MG63 (cell line): ENCODE measurements at places on chromosomes 1 and 21. TPM values are rescaled to one million over a fixed set of nuclear protein-coding genes. Genes with fewer than 3 reads are reported as not detected.
A peak's percentile ranks its signal among the peaks of the same experiment; 100 is the strongest.

- DNase-seq, result no peak
Measured at GRCh38 chr1:22670352-22670975, 17.4 kb downstream of the C1QB start.

DNA sequence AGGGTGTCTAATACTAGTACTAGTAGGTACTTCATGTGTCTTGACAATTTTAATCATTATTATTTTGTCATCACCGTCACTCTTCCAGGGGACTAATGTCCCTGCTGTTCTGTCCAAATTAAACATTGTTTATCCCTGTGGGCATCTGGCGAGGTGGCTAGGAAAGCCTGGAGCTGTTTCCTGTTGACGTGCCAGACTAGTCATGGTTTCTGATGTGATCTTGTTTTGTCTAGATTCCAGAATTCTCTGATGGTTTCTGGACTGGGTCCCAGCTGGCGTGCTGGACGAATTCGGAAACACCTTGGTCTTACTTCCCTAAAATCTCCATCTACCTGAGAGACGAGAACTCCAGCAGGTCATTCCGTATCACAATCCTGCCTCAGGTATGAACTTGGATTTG, 66.1 kb upstream of the FAM3B start:
- no peak for DNase-seq

TSPAN2 gene
- total RNA-seq, result 0.17 and 1.0 TPM in 2 replicates

DNA sequence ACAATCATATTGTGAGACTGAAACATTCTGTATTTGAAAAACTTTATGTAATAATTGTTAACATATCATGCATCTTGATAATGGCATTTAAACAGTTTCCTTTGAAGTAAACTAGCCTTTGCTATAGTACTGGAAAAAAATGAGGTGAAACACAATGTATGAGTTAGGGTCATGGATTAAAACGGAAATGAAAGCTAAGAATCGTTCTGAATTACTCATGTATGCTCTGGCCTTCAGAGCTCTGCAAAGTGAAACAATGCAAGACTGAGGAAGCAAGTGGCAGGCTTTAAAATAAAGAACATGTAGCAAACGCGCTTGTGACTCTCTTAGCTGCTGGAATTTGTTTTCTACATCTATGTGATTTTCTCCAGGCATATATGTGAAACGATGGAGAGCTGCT, 317.1 kb downstream of the DPYD start:
- DNase-seq, result no peak

GRCh38 chr1:30930631-30931173, 22.1 kb upstream of the SDC3 start:
- DNase-seq, result no peak

RYR2 gene
- 0.12 and 0.26 TPM in 2 replicates for total RNA-seq

DNA sequence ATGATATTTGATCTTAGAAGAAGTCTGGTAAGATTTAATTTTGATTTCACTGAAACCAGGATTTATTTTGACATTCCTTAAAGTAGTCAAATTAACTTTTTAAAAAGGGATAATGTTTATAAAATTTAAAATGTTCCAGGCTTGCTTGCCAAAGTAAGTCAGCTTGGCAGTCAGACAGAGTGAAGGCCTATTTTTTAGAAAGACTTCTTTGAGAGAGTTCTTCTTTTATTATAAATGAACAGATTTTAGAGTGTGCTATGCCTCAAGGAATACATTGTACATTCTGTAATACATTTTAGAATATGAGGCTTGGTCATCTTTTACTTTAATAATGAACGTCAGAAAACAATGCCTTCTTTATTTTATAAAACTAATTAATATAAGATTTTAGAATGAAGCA, 138.7 kb downstream of the DISP1 start:
- DNase-seq, result no peak

DNA sequence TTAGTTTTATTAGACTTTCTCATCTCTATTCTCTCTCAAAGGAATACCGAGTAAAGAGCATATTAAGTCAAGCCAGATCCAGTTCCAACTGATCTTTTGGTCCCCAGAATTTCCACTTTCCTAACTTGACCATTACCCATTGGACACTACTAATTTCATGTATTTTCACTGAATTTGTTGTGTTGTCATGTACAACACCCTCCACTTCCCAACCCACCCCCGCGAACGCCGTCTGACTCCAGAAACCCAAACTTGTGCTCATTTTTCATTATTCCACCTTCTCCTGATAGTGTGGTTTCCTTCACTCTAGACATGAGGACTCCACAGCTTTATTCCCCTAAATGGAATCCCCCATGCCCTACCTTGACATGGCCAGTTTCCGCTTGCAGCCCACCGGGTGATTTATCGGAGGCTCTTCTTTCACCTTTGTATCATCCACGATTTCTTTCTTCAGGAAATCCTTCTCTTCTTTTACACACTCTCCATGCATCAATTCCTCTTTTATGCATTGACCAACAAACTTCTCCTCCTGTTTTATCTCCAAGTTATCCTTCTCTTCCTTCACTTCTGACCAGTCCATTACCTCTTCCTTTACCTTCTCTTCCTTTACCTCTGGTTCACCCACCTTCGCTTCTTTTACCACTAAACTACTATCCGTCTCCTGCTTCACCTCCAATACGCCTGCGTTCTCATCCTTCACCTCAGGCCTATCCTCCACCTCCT, 805 bp downstream of the ZNHIT6 start:
- DNase-seq, result no peak

DNA sequence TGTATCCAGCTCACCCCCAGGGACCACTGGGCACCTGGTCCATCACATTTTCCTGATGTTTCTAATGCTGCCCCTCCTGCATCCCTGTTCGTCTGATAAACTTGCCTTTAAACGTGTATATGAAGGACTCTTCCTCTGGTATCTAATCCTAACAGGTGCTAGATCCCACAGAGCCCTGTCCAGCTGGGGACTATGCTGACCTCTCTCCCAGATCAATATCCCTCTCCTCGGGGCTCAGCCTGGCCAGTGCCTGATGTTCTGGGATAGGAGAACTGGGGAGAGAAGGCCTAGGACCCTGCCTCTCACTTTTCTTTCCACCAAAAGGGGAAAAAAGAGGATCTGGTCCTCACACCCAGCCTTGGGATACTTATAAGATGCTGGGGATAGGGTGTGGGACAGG, 1.4 kb upstream of the SLC5A9 start:
- DNase-seq, result no peak

- DNase-seq, result no peak
Measured at GRCh38 chr1:58152697-58153096, 393.8 kb downstream of the OMA1 start.

GRCh38 chr21:32377506-32377905, 15.3 kb downstream of the URB1 start:
- DNase-seq, result no peak

DNA sequence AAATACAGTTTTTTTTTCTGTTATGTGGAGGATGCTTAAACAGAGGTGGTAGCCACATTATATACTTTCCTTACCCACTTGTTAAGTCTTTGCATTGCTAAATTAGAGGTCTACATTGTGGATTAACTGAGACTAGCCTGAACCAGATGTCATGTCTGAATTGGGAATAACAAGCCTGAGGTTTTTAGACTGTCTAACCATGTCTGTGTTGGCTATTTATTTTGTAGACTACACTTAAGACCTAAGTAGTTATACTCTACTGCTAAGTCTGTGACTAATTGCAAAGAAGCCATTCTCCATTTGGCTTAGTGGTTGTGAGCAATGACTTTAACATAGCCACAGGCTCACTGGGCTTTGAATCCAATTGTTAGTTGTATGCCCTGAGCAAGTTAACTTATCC, 45.4 kb downstream of the CDC14A start:
- DNase-seq, result no peak

SPRR2B gene
- not detected in 2 replicates for total RNA-seq

DNA sequence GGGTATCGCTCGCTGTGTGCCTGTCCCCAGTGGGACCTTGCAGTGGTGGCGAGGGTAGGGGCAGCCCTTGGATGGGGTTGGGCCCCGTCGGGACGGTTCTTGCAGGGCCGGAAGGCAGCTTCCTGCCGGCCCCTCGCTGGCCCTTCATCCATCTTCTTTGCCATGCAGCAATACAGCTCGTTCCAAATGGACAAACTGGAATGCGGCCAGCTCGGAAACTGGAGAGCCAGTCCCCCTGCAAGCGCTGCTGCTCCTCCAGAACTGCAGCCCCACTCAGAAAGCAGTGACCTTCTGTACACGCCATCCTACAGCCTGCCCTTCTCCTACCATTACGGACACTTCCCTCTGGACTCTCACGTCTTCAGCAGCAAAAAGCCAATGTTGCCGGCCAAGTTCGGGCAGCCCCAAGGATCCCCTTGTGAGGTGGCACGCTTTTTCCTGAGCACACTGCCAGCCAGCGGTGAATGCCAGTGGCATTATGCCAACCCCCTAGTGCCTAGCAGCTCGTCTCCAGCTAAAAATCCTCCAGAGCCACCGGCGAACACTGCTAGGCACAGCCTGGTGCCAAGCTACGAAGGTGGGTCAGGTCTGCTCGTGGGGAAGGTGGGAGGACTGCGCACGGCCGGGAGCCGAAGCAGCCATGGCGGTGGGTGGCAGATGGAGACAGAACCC, 45.8 kb downstream of the SIM2 start:
- no peak for DNase-seq

GRCh38 chr1:33335020-33335419, 14.1 kb upstream of the A3GALT2 start:
- no peak for DNase-seq

GRCh38 chr1:144101397-144102045, 129.7 kb upstream of the FAM72C start:
- peak; percentile 62 for DNase-seq

DNA sequence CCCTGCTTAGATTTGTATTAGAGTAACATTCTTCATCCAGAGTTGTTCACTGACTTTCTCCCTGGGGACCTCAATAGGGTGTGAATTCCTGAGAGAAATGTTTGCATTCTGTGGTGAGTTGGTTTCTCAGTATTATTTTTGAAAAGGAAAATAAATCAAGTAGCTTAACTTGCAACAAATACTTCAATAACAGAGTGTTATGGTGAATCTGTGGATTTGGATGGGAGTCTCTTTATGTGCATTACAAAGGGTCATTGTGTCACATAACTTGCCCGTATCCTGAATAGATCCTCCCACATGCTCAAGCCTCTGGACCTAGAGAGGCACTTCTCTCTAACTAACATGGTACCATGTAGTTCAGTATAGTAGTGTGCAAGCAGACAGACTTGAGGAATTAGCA, 68.4 kb upstream of the IPO9 start:
- no peak for DNase-seq

- DNase-seq, result peak; percentile 16
Measured at GRCh38 chr1:226223786-226224244, 351 bp downstream of the MIXL1 start.

IFI16 gene
- total RNA-seq, result 33.8 and 35.7 TPM in 2 replicates

- DNase-seq, result no peak
Measured at GRCh38 chr1:102174259-102174863, 177.6 kb upstream of the OLFM3 start.

GRCh38 chr1:220843481-220844011, 35.7 kb upstream of the HLX start:
- peak; percentile 95 for DNase-seq

DNA sequence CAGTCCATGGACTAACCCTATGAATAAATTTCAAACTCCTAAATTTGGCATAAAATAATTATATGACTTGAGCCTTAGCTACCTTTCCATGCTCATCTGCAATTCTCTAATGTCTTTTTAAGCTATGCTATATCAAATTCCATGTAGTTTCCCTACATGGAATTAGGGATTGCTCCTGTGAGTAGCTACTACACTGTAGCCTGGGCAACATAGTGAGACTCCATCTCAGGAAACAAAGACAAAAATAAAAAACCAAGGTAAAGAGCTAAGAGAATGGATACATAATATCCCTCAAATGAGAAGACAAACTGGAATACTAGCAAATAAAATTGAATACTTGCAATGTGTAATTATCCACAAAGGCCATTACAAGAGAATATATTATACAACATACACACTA, 37.5 kb downstream of the ATP1B1 start:
- no peak for DNase-seq

DNA sequence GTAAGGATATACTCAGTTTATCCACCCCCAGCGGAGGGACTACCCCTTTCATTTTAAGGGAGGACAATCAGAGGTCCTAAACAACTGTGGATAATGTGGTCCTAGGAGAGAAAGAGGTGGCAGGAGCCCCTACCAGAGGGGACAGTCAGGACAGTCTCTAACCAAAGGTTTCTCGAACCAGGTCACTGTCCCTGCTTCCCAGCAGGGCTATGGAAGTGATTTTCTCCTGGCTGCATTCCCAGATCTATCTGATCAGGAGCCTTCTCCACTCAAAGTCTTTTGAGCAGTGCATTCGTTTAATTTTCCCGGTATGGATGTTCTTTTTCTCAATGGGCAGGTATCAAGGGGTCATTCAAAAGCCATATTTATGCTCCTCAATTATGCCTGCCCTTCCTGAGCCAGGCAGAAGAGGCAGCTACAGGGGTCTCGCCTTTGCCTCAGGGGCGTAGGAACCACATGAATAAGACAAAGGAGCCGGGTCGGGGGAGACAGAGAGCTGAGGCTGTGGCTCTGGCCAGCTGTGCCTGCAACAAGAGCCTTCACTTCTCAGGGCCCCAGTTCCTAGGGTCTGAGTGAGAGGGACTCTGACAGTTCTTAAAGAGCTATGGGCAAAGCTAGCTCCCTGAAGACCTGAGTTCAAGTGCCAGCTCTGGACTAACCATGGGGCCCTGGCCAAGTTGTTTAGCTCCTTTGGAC, 62.5 kb upstream of the DMRTB1 start:
- DNase-seq, result no peak

GRCh38 chr1:76715474-76715873, 151.8 kb upstream of the ST6GALNAC5 start:
- no peak for DNase-seq

OR2L8 gene
- total RNA-seq, result not detected in 2 replicates

VWA1 gene
- total RNA-seq, result 0.59 and 6.2 TPM in 2 replicates

GRCh38 chr1:243364866-243365265, 109.0 kb downstream of the SDCCAG8 start:
- DNase-seq, result no peak

DNA sequence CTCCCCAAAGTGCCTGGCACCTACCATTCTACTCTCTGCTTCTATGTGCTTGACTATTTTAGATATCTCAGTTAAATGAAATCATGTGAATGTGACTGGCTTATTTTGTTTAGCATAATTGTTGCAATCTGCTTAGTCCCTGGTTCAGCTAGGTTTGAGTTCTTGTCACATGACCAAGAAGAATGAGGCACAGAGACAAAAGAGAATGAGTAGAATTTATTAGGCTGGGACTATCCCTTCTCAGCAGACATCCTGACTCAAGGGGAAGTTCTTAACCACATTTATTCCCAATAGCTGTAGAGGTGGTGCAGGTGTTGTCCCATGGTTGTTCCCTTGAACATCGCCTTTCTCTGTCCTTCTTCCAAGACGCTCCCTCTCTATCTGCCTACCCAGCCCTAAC, 1485.7 kb downstream of the KCNT2 start:
- DNase-seq, result no peak

SH3BGRL3 gene
- total RNA-seq, result 20.2 and 22.3 TPM in 2 replicates

SPRR1A gene
- total RNA-seq, result not detected in 2 replicates

GRCh38 chr1:9665193-9665592, 13.7 kb downstream of the PIK3CD start:
- DNase-seq, result no peak

GRCh38 chr1:157292302-157292701, 154.1 kb upstream of the ETV3 start:
- DNase-seq, result no peak

A3GALT2 gene
- total RNA-seq, result not detected in 2 replicates
